ENCODE measurements at places on chromosomes 5 and 9. TPM values are rescaled to one million over a fixed set of nuclear protein-coding genes. Genes with fewer than 3 reads are reported as not detected.

Gene DBH
- not detected for total RNA-seq

Gene EIF4E1B
- not detected for total RNA-seq

Gene PCDHGA10
- 12.2 TPM for total RNA-seq

Gene GABRB2
- total RNA-seq, result under 0.01 TPM

Gene SLC25A48
- not detected for total RNA-seq

Gene IRX1
- total RNA-seq, result not detected

Gene MARCHF11
- total RNA-seq, result not detected

Gene MEGF10
- 0.97 TPM for total RNA-seq

Gene PKN3
- 3.5 TPM for total RNA-seq

Gene CCDC183
- total RNA-seq, result 0.32 TPM

Gene CLPTM1L
- 252 TPM for total RNA-seq

Gene GRK6
- 24.2 TPM for total RNA-seq

Gene PRDM9
- total RNA-seq, result not detected

Gene CDX1
- under 0.01 TPM for total RNA-seq

Gene GALNT12
- 4.5 TPM for total RNA-seq
